ENCODE measurements at places on chromosomes 1 and 21. TPM values are rescaled to one million over a fixed set of nuclear protein-coding genes. Genes with fewer than 3 reads are reported as not detected.

The HIVEP3 gene
- 0.17 TPM for total RNA-seq

The SLC45A1 gene
- 4.8 TPM for total RNA-seq

The MX2 gene
- 1.8 TPM for total RNA-seq

The LAD1 gene
- total RNA-seq = not detected

The GJB5 gene
- total RNA-seq = not detected

The FAM163A gene
- not detected for total RNA-seq

The MORC3 gene
- total RNA-seq = 30.7 TPM

The BMP8B gene
- total RNA-seq = not detected
